Activated CD8-positive, alpha-beta T cell treated with anti-CD3 and anti-CD28 coated beads, Interleukin-2, amount 10 ng/mL, durations not matched to agents 7 days and 5 days (primary cell): ENCODE measurements at places on chromosomes 6 and 20. TPM values are rescaled to one million over a fixed set of nuclear protein-coding genes. Genes with fewer than 3 reads are reported as not detected.

TRIM40 gene
- not detected for total RNA-seq

SALL4 gene
- total RNA-seq = not detected

RIOK1 gene
- 35.8 TPM for total RNA-seq

GRCh38 chr6:41209547-41210320, 8.8 kb upstream of the TREML2 start:
- H3K4me3 ChIP-seq = no peak overlapping the region
- DNase-seq = peak; percentile 10
- H3K4me1 ChIP-seq = peaks cover 8% of the 10 kb centered on the region

DNA sequence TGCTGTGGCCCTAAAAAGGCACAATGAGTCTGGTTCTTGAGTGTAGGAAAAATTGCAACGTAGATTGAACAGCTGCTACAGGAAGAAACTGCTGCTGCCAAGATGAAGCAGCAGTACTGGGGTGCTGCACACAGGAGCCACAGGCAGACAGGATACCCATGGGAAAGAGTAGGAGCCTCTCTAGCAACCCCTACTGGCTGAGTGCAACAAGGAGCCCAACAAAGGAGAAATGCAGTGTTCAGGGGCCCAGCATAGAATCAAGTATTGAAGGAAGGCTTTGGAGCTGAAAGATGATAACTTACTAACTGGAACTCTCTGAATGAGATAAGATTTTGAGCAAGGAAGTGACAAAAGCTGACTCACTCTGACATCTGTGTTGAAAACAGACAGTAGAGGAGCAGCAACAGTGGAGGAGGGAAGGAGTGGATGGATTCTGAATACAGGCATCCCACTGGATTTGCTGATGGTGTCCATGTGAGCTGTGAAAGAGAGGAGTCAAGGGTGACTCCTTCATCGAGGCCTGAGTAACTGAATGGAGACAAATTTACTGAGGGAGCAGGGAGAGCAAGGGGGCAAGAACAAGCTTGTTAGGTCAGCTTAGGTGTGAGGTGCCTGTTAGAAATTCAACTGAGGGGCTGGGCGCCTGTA, 534.7 kb upstream of the JARID2 start:
- H3K36me3 ChIP-seq = no peaks in the 10 kb centered on the region
- DNase-seq = peak; percentile 74
- no peak overlapping the region for H3K4me3 ChIP-seq
- H3K27me3 ChIP-seq = no peaks in the 10 kb centered on the region

GRCh38 chr6:10268611-10269310, 146.1 kb downstream of the TFAP2A start:
- H3K4me3 ChIP-seq = no peak overlapping the region
- no peak for DNase-seq
- H3K4me1 ChIP-seq = no peaks in the 10 kb centered on the region
- no peaks in the 10 kb centered on the region for H3K36me3 ChIP-seq

- H3K36me3 ChIP-seq = no peaks in the 10 kb centered on the region
- no peak overlapping the region for H3K27ac ChIP-seq
- H3K4me3 ChIP-seq = no peak overlapping the region
- no peak for DNase-seq
These were observed 116.8 kb downstream of the RNASET2 start for GRCh38 chr6:166839569-166839968.

DNA sequence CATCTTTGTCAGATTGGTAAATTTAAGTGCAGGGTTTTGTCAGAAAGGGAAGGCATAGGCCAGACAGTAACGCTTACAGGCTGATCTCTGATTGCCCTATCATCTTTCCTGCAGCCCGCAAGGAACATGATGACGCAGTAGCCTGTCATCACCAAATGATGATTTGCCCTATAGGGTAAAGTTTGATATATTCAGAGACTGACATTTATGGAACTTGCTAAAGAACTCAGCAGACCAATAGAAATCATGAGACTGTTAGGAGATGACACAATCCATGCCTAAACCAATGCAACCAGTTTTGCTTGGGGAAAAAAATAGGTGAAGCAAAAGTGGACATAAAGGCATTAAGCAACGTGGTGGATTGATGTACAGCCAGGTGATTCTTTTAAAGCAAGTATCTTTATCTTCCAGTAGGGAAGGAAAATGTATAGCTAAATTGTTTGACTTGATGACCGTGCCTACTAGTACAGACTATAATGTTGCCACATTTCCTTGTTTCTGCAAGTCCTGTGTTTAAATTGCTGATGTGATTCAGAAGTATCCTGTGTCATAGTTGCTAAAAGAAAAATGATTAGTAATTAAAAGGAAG, 2.4 kb downstream of the NUS1 start:
- H3K27me3 ChIP-seq = no peaks in the 10 kb centered on the region
- H3K4me1 ChIP-seq = peaks cover 55% of the 10 kb centered on the region
- no peak overlapping the region for H3K27ac ChIP-seq
- peak overlapping the region; percentile 88 for H3K4me3 ChIP-seq

DNA sequence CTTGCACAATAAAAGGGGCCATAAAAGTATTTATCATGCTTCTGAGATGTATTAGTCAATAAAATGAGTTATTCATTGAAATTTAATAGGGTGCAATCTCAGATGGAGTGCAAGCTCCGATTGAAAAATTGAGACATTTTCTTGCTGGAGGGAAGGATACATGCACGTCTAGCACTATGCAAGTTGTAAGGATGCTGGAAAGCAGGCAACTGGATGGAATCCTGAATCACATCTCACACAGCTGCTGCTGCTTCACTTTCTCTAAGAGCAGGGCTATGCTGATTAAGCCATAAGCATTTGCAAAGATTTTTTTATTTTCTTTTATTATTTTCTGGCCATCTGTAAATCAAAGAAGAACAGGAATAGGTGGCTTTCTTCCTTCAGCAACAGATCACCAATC, 308.8 kb upstream of the EPHA7 start:
- no peak for DNase-seq
- no peaks in the 10 kb centered on the region for H3K4me1 ChIP-seq
- H3K4me3 ChIP-seq = no peak overlapping the region
- no peaks in the 10 kb centered on the region for H3K36me3 ChIP-seq
- no peaks in the 10 kb centered on the region for H3K27me3 ChIP-seq

GRCh38 chr6:169183233-169183632, 70.4 kb downstream of the THBS2 start:
- DNase-seq = no peak
- H3K27me3 ChIP-seq = peaks cover 6% of the 10 kb centered on the region
- peaks cover 3% of the 10 kb centered on the region for H3K4me1 ChIP-seq
- H3K36me3 ChIP-seq = no peaks in the 10 kb centered on the region
- H3K4me3 ChIP-seq = no peak overlapping the region

DNA sequence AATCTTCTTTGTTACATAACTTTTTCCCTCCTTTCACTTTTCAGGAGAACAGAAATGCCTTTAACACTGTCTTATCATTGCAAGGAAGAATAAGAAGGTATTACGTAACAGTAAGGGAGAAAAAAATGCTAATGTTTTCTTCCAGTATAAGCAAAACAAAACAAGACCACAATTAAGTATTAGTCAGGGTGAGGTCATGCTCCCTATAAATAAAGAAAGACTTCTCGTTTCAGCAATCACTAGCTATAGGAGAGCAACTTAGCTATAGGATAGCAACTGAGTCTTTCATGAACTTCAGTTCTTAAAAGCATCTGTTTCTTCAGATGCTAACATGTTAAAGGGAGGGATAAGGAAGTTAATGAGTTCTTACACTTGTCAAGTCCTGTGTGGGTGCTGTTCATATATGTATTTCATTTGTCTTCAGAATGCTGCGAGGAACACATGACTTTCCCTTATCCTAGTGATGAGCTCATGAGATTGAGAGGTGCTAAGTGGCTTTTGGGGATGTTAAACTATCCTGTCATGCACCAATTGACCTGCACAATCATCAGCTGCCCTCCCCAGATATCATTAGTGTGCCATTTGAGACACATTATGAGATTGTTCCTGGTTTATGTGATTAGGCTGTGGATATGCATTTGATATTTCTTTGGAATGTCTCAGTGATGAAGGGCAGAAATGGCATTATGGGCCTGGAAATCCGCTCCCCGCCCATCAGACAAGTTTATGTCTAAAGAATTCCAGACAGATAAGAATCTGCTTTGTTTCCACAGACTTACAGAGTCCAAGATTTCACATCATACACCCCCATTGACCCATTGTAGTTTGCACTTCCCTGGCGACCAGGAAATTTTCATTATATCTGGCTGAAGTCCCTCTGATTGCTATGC, 37.5 kb downstream of the LAMA4 start:
- no peak overlapping the region for H3K27ac ChIP-seq
- no peaks in the 10 kb centered on the region for H3K4me1 ChIP-seq
- no peak for DNase-seq
- no peaks in the 10 kb centered on the region for H3K36me3 ChIP-seq
- H3K4me3 ChIP-seq = no peak overlapping the region

DNA sequence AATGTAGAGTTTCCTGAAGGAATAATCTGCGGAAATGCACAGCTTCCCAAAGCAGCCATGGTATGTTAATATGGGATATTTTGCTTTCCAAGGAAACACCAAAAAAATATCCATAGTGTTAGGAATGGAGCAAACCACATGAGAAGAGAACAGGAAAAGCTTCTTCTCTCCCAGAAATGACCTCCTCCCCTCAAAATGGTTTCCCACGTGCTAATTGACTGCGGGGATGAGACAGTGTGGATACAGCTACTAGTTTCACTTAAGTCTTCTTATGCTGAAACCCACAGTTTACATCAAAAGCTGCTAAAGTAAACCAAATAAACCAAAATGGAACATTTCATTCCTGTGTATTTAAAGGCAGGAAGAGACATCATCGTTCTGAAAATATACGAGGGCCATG, 69.4 kb downstream of the FYN start:
- DNase-seq = peak; percentile 39
- H3K4me3 ChIP-seq = peak overlapping the region; percentile 56

DNA sequence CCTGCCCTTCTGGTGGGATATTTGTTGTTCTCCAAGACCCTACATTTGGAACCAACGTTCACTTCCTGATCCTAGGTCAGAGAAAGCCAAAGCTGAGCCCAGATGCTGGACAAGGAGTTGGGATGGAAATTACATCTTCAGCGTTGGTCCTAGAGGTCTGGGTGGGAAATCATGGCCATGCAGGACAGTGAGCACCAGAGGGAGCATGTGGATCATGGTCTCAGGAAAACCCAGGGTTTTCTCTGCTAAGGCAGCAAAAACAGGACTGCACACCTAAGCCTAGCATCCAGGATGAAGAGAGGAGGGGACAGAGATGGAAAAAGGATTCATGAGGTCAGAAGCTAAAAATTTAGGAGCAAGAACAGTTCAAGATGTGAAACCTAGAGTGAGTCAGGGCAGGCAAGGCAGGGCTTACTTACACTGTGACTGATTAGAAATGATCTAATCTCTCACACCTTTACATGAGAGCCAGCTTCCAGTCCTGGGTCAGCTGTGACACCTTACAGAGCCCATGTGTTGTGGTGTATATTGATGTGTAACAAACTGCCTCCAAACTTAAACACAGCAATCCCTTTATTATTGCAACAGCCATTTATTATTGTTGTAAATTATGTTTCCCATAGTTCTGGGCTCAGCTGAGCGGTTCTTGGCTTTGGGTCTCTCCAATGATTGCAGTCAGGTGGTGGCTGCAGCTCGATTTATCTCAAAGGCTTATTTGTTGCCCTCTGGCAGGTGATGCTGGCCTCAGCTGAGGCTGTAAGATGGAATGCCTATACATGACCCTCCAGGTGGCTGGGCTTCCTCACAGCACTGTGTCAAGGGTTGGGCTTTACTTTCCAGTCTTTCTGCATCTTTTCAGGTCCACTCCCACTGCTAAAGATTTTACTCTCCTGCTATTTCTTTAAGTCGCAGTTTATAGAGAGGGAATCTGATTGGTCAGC, 6.5 kb downstream of the C20orf202 start:
- H3K4me3 ChIP-seq = no peak overlapping the region
- no peaks in the 10 kb centered on the region for H3K36me3 ChIP-seq
- no peak for DNase-seq
- H3K27me3 ChIP-seq = peaks cover 29% of the 10 kb centered on the region

- no peak overlapping the region for H3K27ac ChIP-seq
- no peaks in the 10 kb centered on the region for H3K4me1 ChIP-seq
- no peak for DNase-seq
- H3K4me3 ChIP-seq = no peak overlapping the region
These were observed 671 bp downstream of the CDH4 start for GRCh38 chr20:61252601-61253263.
